ENCODE measurements at places on chromosomes 4 and X. TPM values are rescaled to one million over a fixed set of nuclear protein-coding genes. Genes with fewer than 3 reads are reported as not detected.

Gene FRMD7
- total RNA-seq: 0.46 TPM

Gene SMIM20
- 18.5 TPM for total RNA-seq

Gene RAB41
- total RNA-seq: not detected

Gene PAGE4
- not detected for total RNA-seq

Gene FGA
- not detected for total RNA-seq

Measured in diencephalon (tissue), 1 donor.